ENCODE measurements at places on chromosomes 2 and 18.

GRCh38 chr2:85655961-85656417 is 12.0 kb downstream of the SFTPB start:
- DNase-seq = no peak

DNA sequence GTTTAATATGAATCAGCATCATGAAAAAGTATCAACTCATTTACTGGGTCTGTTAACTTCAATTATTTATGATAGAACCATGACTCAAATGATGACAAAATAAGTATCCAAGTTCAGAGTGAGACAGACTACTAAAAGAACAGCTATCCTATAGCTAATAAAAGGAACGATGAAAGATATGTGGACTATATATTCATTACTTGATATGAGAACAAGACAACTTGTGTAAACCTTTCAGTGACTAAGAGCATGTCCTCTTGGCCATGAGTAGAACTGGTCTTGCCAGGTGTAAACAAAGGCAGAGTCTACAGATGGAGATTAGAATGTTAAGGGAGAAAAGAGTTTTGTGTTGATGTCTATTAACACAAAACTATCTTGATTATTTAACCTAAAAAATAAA is 360.4 kb upstream of the ZC3H15 start:
- DNase-seq = no peak

GRCh38 chr2:85444629-85445172 is 26.2 kb downstream of the SH2D6 start:
- DNase-seq = no peak

- DNase-seq = no peak
Measured at GRCh38 chr2:53220969-53221368, 546.6 kb upstream of the CHAC2 start.

GRCh38 chr2:23721454-23721826 is 205.5 kb downstream of the ATAD2B start:
- no peak for DNase-seq

DNA sequence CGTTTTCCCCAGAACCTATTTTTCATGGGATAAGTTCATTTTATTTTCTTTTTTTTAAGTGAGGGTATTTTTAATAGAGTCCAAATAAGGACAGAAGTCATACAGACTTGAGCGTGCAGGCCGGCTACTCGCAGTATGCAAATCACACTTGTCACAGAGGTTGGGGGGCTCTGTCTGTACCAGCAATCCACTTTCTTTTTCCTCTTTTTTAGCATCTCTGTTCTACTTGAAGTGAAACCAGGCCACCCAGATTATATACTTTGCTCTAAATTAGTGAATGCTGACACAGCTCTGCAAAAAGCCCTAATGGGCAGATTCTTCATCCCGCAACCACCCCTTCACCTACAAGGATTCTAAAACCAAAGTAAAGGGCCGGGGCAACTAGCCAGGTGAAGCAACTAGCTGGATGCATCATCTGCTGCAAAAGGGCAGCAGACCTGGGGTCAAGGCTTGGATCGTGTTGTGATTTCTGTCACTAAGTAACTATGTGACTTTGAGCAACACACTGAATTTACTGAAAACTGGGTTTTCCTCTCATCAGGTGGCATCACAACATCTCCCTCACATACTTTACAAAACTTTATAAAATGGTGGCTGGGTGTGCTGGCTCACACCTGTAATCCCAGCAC is 18.4 kb downstream of the KDSR start:
- DNase-seq = no peak

DNA sequence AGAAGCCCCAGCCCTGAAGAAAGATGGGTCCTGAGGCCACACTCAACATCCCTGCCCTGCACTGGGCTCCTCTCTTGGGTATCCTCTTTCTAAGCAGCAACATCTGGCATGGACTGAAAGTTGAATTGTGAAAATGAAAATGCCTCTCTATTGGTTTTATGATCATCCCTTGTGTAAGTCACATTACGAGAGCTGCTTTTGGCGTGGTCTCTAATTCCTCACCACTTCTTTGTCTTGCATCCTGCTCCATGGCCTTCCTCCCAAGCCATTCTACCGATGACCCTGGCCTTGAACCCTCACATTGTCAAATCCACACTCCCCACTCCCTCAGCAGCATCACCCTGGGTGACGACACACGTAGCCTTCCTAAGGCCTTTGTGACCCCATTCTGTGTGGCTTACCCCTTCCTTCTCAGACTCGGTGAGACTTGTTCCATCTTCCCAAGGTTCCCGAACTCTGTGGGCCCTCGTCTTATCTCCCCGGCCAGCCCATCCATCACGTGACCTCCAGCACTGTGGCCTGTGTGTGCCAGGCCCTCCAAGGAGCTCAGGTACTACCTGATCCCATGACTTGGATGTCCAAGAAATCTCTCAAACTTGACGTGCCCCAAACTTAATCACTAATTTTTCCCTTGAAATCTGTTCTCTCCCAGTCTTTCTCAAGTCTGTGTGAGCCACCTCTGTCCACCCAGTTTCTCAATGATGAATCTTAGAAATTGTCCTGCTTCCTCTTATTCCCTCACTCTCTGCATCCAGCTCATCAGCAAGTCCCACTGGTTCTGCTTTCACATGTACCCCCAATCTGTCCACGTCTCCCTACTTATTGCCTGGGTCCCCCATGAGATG is 194.7 kb upstream of the HS6ST1 start:
- no peak for DNase-seq

DNA sequence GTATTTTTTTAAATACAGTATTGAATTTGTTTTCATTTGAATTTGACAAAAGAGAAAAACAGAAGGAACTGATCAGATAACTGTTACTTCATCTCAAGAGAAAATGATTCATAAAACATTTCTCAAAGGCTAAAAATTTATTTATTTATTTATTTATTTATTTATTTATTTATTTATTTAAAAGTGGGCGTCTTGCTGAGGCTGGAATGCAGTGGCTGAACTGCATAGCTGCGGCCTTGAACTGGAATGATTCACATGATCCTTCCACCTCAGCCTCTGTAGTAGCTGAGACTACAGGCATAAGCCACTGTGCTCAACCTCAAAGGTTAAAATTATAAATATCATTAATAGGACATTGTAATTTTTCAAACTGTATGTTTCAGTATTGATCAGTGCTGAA is 4.5 kb upstream of the PUM2 start:
- no peak for DNase-seq

GRCh38 chr18:77250926-77251729 is 1.5 kb downstream of the GALR1 start:
- no peak for DNase-seq

DNA sequence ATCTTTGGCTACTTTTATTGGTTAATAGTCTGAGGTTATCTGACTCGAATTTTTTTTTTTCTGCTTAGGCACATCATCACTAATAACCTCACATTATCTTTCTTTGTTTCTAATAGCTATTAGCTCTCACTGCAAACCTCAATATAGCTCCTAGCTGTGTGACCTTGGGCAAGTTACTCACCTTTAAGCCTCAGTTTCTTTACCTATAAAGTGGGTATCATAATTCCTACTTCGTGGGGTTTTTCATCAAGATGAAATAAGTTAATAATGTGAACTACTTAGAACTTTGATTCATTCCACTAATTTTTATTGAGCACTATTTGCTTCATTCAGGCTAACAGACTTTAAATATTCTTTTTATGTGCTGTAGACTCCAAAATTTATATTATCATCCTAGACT is 55.5 kb downstream of the AGPS start:
- no peak for DNase-seq

DNA sequence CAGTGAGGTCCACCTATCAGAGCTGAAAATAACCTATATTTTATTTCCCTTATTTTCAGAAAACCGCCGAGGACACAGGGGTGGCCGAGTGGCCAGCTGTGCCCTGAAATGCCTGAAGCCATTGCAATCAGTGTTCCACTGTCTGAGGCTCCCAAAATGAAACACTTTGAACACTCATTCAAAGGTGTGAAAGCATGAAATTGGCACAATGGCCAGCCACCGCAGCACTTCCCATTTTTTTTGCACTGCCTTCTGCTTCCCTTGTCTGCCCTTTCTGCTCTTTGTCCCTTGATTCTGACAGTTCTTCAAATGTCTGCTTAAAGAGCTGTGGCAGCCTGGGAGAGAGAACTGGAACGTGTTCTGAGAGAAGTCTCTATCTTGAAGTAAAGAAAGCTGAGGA is 1127.5 kb upstream of the CELF4 start:
- DNase-seq = no peak

- peak; percentile 42 for DNase-seq
Measured at GRCh38 chr2:231563378-231563961, 29.2 kb upstream of the TEX44 start.

- no peak for DNase-seq
Measured at GRCh38 chr2:236157366-236157765, 10.8 kb downstream of the GBX2 start.

DNA sequence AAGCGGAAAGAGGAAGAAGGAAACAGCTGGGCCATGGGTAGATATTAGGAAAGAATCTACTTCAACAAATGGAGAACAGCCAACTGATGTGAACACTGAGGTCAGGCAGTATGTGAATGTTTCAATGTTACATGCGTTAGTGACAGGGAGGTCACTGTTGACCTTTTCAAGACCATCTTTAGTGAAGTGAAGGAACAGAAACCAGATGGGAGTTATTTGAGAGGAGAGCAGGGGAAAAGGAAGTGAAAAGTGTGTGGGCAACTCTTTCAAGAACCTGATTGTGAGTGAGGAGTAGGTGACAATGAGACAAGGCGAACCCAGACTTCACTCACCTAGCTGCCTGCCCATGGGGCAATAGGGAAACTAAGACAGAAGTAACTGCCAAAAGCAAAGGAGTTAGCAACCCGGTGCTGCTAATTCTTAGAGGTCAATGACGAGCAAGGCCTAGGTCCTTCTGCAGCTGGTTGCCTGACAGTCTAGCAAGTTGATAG is 67.0 kb downstream of the SP3 start:
- no peak for DNase-seq

- no peak for DNase-seq
Measured at GRCh38 chr2:204268971-204269370, 276.3 kb upstream of the PARD3B start.

- DNase-seq = no peak
Measured at GRCh38 chr2:200703127-200703925, 108.4 kb upstream of the BZW1 start.

- peak; percentile 56 for DNase-seq
Measured at GRCh38 chr18:13136904-13137669, 81.5 kb upstream of the LDLRAD4 start.

GRCh38 chr2:16626497-16626896 is 39.1 kb downstream of the CYRIA start:
- peak; percentile 58 for DNase-seq

- DNase-seq = no peak
Measured at GRCh38 chr2:184370954-184371353, 227.4 kb upstream of the ZNF804A start.

DNA sequence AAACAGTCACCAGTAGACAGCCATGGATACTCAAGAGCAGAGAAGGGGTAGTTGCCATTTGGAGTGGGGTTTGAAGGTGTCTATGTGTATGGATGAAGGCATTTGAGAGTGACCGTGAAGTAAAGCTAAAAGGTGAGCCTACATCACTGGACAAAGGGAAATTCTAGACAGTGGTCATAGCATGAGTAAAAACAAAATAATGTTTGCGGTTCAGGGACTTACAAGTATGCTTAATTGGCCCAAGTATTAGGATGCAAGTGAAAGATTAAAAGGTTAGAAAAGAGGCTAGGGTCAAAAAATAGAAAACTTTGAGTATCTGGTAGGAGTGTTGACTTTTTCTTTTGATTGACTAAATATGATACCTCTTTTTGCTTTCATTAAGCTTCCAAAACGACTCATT is 238.1 kb upstream of the SLC8A1 start:
- DNase-seq = no peak

DNA sequence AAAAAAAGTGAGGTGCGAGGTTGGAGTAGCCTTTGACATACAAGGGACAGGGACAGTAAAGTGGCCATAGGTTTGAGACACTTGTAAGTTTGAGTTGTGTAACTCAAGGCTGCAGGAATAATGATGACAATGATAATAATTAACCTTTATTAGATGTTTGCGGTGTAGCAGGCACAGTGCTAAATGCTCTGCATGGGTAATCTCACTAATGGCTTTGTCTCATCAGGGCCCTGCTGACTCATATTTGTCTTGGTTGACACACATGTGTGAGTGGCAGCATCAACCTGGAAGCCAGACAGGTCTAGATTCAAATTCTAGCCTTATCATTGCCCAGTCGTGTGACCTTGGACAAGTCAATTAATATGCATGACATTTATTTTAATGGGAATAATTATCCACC is 126.2 kb downstream of the FSHR start:
- DNase-seq = no peak

DNA sequence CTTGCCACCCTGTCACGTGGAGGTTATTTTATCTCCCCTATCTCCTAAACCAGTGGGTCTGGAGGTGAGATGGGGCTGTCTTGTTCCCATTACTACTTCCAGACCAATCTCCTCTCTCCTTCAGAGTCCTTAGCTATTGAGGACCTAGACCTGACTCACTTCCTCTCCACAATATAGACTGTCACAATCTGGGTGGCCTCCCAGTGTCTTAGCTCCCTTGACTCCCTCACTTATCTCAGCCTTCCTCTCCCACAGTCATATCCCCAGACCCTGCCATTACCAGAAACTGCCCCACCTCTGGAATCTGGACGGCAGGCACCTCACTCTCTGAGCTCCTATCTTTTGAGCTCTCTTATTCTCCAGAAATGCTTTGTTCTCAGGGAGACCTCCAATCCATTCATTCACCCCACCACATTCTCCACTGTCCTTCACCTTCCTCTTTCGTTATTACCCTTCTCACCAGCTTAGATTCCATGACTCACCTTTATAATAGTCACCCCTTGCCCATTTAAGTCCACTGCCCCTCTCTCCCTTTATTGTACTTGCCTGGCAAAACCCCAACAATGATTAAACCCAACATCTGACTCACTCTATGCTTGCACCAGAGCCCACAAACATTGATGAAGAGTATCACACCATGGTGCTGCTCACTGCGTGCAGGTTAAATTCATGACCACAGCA is 23.3 kb upstream of the SIX3 start:
- DNase-seq = no peak

DNA sequence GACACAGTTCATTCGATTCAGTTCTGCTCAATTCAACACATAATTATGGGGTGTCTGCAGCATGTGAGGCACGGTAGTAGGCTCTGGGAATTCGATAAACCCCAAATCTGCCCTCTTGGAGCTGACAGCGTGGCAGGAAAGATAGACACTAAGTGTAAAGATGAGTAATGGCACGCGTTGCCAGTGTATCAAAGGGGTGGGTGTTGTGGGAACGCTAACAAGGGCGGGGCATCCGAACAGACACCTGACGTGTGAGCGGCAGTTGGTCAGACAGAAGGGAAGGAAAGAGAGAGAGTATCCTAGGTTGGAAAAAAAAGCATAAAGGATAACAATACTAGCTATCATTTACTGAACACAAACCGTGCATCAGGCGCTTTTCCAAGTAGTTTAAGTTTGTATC is 125.7 kb upstream of the HAAO start:
- DNase-seq = no peak

GRCh38 chr18:59959073-59959472 is 59.3 kb downstream of the PMAIP1 start:
- no peak for DNase-seq

DNA sequence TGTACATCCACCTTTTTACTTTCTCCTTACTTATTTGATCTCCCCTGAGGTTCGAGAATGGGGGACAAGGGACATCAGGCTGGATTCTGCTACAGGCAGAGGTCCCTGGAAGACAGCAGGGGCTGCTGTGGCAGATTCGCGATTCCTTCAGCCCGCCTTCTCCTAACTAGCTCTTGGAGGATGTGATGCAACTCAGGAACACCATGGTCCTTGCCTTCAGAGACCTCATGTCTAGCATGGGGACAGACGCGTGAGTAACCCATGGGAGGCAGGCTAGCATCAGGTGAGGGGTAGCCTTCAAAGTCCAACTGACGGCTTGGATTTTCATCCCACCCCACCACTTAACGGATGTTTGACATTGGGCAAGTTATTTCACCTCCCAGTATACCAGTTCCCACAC is 869 bp upstream of the TCF23 start:
- DNase-seq = no peak

GRCh38 chr2:195146761-195147541 is 510.1 kb upstream of the SLC39A10 start:
- no peak for DNase-seq

Measured in psoas muscle (tissue), 8 donors.